CD4-positive, alpha-beta T cell treated with Interleukin-17A for 4 hours (primary cell): ENCODE measurements at places on chromosomes 6 and 20.

DNA sequence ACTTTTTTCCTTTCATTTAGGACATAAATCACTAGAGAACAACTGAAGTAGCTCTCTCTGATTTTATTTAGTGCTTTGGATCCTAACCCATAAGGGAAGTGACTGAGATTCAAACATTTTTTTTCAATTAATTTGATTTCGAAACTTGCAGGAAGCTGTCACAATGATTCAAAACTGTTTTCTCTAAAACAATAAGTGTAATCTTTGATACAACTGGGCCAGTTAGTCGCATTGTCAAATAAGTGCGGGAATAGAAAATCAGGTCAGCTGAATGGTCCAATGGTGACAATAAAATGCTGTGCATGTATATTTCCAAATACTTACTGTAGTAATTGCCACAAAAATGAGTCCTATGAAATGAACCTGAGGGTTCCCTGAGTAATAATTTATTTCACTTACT is 930.8 kb downstream of the TFAP2A start:
- no peak for DNase-seq

GRCh38 chr6:118198746-118199145 is 291.7 kb downstream of the SLC35F1 start:
- DNase-seq: no peak

- DNase-seq: no peak
These were observed 1.6 kb downstream of the HMGN3 start for GRCh38 chr6:79232696-79233462.

DNA sequence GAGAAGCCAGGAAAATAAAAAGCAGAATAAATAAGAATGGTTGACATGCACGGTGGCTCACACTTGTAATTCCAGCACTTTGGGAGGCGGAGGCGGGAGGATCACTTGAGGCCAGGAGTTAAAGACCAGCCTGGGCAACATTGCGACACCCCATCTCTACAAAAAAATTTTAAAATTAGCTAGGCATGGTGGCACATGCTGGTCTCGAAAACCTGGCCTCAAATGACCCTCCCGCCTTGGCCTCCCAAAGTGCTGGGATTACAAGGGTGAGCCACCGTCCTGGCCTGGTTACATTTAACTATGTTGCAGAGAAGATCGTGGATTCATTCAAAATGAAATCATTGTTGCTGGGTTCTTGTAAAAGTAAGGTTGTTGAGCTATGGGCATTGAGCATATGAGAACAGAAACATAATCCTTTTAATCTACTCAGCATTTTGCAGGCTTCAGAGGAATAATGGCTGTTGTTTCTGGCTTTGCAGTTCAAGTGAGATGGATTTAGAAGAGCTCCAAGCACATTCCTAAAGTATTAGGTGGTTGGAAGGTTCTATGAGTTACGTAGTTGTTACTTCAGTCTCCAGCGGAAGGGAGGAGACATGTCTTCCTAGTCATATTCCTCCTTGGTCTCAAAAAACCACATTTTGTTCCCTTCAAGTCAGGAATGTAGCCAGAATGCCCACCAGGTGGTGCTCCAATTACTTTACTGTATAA is 45.6 kb upstream of the RAB23 start:
- peak; percentile 63 for DNase-seq

- no peak for DNase-seq
These were observed 23.7 kb upstream of the TMEM14A start for GRCh38 chr6:52647199-52647598.

DNA sequence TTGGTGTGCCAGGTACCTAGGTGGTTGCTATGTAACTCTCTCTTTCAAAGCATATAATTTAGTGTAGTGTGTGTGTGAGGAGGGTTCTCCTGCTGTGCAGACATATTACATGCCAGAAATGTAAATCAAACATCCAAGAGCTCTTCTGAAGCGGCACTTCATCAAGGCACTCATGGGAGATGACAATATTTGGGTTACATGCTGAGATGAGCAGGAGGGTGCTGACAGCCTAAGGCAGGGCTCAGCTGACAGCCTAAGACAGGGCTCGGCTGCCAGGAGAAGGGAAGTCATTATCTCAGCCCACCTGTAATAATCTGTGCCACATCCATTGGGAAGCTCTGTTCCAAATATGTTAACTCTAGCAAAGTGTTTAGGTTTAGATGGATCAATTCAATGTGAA is 39.1 kb downstream of the ADGRF5 start:
- no peak for DNase-seq

- DNase-seq: no peak
These were observed 10.1 kb upstream of the SRC start for GRCh38 chr20:37335642-37336368.

GRCh38 chr20:49122920-49123319 is 65.2 kb downstream of the STAU1 start:
- DNase-seq: no peak

GRCh38 chr6:26156850-26157250 is 69.6 kb downstream of the HFE start:
- DNase-seq: peak; percentile 69

- no peak for DNase-seq
These were observed 36.7 kb downstream of the POU3F2 start for GRCh38 chr6:98871057-98871456.

- DNase-seq: no peak
These were observed 128.9 kb downstream of the CLIC5 start for GRCh38 chr6:45886776-45887175.

DNA sequence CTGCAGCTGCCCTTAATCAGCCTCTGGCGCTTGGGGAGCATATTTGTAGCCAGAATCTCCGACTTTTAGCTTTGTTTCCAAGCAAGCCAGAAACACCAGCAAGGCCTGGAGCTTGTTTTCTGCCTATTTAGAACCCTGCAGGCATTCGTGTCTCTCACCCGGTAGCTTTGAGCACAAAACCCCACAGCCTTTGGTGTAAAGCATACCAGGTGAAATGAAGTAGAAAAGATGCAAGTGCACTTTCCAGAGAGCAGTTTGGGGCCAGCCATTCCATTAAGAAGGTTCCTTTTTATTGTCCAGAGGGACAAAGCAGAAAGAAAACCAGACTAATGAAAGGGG is 736 bp downstream of the FAM217B start:
- no peak for DNase-seq

GRCh38 chr20:19725814-19726525 is 32.1 kb upstream of the RIN2 start:
- no peak for DNase-seq

DNA sequence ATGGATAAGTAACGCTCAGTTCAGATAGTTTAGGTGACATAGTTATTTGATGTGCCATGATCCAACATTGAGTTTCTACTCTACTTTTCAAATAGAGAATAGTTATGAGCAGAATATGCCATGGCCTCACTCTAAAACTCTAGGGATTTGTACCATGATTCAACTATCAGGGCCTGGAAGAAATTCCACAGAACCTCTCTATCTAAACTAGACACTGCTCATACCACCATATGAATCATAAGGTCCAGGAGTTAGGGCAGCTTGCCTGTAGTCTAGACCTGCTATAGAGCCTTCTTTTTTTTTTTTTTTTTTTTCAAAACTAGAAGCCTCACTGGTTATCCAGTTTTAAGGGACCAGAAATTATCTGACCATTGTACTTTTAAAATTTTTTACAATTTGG is 571.8 kb upstream of the IMPG1 start:
- no peak for DNase-seq

- peak; percentile 27 for DNase-seq
These were observed 1.1 kb downstream of the SLC22A23 start for GRCh38 chr6:3455569-3456394.

DNA sequence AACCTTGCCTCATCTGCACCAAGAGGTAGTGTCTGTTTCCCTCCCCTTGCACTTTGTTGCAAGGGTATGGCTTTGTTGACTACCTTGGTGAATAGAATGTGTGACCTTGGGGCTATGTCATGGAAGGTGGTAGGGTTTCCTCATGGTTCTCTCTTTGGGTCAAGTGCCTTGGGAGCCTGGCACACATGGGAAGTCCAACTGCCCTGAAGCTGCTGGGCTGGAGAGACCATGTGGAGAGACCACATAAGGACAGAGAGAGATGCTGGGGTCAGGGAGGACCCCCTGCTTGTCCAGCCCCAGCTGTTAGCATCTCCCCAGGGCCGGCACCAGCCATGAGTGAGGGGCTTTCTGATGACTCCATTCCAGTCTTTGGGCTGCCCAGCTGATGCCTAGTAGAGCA is 95.5 kb upstream of the PAX1 start:
- DNase-seq: no peak

- DNase-seq: peak; percentile 86
These were observed 8.3 kb downstream of the PI16 start for GRCh38 chr6:36962874-36963273.

DNA sequence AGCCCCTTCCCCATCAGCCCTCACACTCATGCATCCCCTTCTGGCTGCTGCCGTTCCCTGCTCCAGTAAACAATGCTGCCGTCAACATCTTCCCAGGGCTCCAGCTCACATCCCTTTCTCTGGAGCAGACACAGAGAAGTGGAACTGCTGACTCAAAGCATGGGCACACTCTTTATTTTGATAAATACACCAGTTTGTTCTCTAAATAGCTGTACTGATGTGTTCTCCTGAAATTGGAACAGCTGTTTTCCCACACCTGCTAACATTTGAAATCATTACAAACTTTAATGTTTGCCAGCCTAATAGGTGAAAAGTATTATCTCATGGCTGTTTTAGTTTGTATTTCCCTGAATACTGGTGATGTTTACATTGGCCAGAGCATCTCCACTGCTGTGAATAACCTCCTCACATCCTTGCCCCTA is 102.1 kb upstream of the NXT1 start:
- no peak for DNase-seq

- DNase-seq: no peak
These were observed 116.0 kb downstream of the CRYBG1 start for GRCh38 chr6:106476331-106477105.

DNA sequence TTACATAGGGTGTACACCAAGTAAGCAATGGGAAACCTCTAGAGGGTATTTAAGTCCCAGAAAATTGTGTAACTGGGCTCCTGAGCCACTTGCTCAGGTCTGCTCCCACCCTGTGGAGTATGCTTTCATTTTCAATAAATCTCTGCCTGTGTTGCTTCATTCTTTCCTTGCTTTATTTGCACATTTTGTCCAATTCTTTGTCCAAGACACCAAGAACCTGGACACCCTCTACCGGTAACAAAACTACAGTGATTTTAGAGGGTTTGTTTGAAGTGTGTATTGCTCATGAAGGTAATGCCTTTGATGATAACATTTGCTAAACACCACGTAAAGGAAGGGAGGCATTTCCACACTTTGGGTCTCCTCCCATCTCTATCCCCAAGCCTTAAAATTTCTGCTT is 46.2 kb downstream of the MYB start:
- DNase-seq: no peak

GRCh38 chr6:3501826-3502500 is 45.1 kb upstream of the SLC22A23 start:
- no peak for DNase-seq

DNA sequence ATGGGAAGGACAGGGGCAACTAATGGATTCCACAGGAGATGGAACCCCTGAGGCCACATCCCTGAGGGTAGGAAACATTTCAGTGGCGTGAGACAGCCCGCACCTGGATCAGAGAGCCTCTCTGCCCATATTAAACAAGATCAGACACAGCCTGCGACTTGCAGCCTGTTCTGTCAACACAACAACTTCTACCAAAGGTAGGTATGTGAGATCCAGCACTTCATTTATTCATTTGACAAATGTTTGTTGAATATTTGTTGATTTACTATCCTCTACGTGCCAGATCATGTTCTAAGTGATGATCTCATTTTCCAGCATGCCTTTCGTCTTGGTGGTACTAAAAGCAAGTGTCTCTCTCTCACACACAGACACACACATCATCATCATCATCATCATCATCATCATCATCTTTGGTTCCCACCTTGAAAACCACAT is 43.2 kb upstream of the NT5E start:
- no peak for DNase-seq

DNA sequence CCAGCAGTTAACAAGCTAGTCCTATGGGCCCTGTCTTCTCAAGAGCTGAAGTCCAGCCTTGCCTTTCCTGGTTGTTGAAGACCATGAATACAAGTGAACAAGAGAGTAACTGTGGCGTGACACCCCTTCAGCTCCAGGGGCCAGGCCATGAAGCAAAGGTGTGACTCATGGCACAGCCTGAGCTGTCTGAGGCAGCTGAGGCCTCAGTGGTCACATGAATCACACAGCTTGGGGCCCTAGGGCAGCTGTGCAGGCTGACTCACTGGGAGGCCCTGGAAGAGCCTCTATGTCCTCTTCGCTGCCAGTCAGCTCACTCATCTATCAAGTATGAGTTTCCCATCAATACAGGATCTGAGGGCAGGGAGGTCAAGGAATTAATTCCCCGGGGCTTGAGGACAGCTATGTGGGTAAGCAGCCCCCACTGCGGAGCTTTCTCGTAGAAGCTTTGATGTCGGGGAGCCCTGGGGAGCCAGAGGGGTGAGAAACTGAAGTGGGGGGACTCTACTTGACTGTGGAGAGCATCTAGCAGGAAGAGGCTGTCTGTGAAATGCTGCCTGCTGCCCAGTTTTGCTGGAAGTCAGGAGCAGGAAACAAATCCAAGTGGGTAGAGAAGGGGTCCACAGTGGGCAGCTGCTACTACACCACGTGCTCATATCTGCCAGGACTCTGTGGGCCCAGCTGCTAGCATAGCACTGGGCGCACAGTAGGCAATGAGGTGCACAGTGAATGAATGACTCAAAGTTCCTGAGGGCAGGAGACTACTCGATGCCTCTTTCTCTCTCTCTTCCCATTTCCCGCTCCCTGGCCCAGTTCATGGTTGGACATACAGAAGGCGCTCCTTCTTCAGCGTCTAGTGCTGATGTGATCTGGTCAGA is 13.7 kb upstream of the FAM83C start:
- DNase-seq: peak; percentile 41

DNA sequence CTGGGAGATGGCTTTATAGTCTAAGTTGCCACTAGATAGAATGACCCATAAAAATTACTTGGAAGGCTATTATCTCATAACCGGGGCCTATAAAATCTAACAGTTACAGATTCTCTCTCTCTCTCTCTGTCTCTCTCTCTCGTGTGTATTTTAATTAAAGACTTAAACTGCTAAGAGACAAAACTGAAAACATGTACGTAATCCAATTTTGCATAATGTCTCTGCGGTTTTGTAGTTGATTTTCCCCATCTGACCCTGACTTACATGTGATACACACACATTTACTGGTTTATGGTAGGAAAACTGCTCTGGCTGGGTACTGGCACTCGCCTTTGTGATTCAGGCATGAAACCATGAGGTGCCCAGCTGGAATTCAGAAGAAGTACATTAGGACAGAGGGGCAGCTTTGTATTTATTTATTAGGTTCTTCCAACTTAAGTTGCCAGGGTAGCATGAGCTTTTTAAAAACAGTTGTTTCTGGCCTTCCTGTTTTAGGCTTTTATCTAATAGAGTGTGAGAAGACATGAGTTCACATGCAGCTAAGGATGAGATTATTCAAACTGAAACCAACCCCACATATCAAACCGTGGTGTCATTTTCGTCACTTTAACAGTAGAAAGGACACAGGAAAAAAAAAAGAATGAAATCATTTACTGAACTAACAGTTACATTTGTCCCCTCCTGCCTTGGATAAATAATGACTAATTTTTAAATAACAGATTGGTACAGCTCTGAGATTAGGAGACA is 182.5 kb downstream of the GMPR start:
- peak; percentile 24 for DNase-seq

- peak; percentile 52 for DNase-seq
These were observed 55.2 kb upstream of the RREB1 start for GRCh38 chr6:7052443-7053011.
